NCI-H460 (cell line): ENCODE measurements at places on chromosomes 2 and 18. TPM values are rescaled to one million over a fixed set of nuclear protein-coding genes. Genes with fewer than 3 reads are reported as not detected.

DNA sequence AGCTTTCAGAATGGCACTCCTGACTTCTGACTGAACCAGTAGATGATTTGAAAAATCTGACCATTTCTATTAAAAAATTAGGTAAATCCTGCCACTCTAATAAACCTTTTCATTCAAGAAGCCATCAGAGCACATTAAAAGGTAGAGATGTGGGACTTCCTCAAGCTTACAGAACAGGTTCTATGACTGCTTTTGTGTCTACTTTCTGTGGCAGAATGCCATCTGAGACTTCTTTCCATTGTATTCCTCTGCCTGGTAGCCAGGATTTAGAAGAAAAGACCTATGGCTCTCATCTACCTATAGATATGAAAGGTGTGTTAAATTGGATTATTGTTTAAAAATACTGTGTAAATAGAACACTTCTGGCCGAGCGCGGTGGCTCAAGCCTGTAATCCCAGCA is 99.9 kb upstream of the NABP1 start:
- DNase-seq = no peak

Gene AGXT
- total RNA-seq = not detected in 2 replicates

Gene PPM1G
- 108 and 112 TPM in 2 replicates for total RNA-seq

DNA sequence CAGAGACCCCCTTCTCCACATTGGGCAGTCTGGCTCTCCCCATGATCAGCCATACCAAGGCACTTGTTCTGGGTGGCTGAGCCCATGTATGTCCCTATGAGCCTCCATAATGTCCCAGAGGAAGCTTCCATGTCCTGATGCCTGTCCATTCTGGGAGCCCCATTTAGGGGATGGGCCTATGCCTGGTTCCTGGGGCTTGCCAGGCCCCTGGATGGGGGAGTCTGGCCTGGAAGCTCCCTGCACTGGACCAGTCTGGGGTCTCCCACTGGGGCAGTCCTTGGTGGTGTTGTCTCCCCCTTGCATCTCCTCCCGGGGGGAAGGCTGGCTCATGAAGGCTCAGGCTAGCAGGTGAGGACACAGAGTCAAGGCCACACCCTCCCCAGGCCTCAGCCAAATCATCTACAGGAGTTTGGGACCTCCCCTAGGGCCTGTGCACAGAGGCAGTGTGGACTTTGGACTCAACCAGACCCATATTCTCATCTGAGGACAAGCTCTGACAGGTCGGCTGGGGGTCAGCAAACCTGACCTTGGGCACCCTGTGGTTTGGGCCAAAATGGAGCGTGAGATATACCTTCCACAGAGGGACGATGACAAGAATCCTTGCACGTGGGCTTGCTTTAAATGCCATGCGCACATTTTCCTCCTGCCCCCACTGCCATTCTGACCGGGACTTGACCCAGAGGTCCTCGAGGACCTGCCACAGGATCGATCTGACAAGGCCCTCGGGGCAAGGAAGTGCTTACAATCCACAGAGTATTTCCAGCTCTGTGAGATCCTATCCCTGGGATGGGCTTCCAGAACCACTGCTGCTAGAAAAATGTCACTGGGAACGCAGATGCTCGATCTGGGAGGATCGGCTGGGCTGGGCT is 38.8 kb downstream of the INHBB start:
- DNase-seq = no peak

- no peak for DNase-seq
Observed at GRCh38 chr18:78293940-78294541, 685.6 kb upstream of the SALL3 start.

DNA sequence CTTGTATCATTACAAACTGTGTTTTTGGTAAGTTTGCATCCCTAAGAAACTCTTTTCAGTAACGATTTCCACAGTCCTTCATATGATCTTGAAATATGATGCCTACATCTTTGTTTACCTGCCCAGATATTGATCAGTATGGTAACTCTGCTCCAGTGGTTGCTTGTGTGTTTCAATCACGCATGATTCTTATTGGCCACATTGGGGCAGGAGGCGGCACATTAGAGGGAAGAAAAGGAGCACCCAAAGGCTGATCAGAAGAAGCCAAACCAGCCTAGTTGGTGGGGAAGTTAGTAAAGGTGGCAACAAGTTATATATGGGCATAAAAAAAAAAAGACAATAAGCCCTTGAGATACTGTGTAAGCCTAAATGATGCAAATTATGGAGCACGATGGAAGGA is 158.9 kb downstream of the RHBDD1 start:
- no peak for DNase-seq

Gene NEU2
- not detected in 2 replicates for total RNA-seq

Gene COPS7B
- 29.0 and 32.8 TPM in 2 replicates for total RNA-seq

DNA sequence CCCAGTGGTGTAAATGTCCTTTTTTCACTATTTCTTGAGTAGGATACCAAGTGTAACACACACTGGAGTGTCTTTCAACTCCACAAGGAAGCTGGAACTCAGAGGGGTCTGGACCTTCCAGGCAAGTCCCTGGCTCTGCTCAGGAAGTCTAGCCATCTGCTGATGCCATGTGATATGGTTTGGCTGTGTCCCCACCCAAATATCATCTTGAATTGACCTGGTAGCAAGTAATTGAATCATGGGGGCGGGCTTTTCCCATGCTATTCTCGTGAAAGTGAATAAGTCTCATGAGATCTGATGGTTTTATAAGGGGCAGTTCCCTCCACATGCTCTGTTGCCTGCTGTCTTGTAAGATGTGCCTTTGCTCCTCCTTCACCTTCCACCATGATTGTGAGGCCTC is 99.4 kb upstream of the CDC42EP3 start:
- DNase-seq = no peak

GRCh38 chr18:31291688-31292087 is 26.3 kb upstream of the DSG1 start:
- DNase-seq = no peak

Gene ACP1
- 261 and 270 TPM in 2 replicates for total RNA-seq

GRCh38 chr2:101696272-101697123 is 1.0 kb upstream of the MAP4K4 start:
- DNase-seq = no peak

Gene CPO
- total RNA-seq = not detected in 2 replicates

DNA sequence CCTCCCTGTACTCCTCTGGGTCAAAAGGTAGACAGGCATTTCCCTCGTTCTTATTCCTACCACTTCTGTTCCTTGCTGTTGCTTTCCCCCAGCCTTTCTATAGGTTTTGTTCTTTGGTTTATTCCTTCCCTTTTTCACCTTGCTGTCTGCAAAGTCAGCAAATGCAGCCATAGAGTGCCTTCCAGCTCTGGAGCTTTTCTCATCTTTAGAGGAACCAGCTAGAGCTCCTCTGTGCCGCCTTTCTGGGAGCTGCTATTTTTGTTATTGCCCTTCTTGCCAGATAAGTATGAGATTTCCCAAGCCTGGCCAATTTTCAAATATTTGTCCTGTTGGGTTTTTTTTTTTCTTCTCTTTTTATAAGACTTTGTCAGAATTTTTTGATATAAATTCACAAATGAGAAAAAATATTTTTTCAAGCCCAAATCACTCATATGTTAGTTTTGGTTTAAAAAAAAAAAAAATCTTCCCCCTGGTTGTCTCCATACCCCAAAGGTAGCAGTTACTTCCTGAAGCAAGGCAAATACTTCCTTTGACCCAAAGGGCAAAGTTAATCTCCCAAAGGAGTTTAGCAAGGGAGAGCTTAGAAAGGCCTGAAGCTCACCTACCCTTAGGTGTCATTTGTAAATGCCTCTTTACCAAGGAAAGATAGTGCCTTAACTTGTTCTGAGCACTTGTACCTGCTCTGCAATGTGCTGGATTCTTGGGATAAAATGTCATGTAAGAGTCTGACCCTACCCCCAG is 5.1 kb upstream of the TTC27 start:
- DNase-seq = no peak

DNA sequence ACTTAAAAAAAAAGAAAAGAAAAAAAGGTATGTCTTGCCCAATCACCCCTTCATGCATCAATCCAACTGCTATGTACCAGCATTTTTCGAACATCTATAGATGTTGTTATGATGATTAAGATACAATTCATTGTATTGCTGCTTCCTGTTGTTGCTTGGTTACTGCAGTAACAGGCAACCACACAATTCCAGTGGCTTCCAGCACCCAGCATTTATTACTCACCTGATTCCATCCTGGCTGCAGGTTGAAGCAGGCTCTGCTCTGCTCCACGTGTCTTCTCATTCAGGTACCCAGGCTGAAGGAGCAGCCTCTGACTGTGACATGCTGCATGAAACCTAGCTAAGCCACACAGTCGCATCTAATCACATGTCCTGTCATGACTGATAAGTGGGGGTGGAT is 196.9 kb downstream of the INO80D start:
- no peak for DNase-seq

DNA sequence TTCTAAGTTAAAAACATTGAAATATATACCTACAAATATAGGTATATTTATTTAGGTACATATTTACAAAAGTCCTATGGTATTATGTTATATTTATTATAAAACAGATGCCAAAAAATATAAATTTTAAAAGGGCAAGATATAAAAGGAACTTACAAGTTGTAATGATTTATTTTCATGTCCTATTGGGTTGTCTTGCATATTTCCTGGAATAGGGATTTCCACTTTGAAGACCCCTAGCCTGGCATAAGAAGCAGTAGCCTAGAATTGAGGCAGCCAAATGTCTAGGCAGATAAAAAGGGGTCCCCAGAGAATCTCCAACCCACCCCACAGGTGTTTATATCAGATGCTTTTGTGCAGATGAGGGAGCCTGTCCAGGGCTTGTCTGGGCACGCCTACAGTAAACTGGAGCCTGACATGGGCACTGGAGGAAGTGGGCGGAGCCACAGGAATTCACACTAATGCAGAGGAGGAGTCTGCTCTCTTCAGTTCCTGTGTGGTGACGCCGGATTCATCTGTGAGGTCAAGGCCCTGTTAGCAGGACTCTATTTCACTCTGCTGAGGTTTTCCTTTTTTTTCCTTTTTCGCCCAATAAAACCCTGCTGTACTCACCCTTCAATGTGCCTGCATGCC is 1088.9 kb upstream of the PIK3C3 start:
- DNase-seq = no peak

Gene CFC1
- not detected in 2 replicates for total RNA-seq

Gene CCDC178
- 0.42 TPM in 1 of 2 replicates, not detected in the other for total RNA-seq

- DNase-seq = no peak
Observed at GRCh38 chr18:36535202-36535935, 237.9 kb downstream of the FHOD3 start.

GRCh38 chr2:116224610-116225009 is 1589.9 kb upstream of the DDX18 start:
- DNase-seq = no peak

- DNase-seq = no peak
Observed at GRCh38 chr2:161265874-161266273, 42.4 kb upstream of the PSMD14 start.

GRCh38 chr2:14422426-14422825 is 210.1 kb upstream of the LRATD1 start:
- DNase-seq = no peak

GRCh38 chr18:14106906-14107305 is 25.3 kb downstream of the ZNF519 start:
- no peak for DNase-seq

Gene MC5R
- total RNA-seq = not detected in 2 replicates

Gene CDH20
- total RNA-seq = not detected in 2 replicates

- DNase-seq = no peak
Observed at GRCh38 chr2:162579169-162579568, 235.2 kb downstream of the GCA start.

Gene LONRF2
- total RNA-seq = 3.2 and 4.3 TPM in 2 replicates

GRCh38 chr2:64328415-64328722 is 125.6 kb upstream of the LGALSL start:
- DNase-seq = no peak

Gene SPP2
- total RNA-seq = not detected in 2 replicates

GRCh38 chr2:201470821-201471731 is 19.5 kb downstream of the STRADB start:
- no peak for DNase-seq

DNA sequence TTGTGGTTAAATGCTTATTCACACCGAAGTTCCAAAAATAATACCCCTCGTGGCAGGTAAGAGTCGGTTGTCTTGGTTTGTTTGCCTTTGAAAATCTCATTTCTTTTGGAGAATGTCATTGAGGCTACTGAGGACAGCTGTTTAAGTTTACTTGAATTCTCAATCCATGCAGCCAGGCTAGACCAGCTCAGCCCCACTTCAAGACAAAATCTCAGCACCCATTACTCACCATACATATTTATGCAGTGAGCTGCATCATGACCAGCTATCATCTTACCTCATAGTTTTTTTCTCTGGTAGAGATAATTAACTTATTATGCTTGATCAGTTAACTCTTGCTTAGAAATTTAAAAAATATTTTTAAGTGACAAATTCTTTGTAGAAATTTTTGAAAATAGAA is 115.9 kb downstream of the HAUS1 start:
- DNase-seq = no peak

DNA sequence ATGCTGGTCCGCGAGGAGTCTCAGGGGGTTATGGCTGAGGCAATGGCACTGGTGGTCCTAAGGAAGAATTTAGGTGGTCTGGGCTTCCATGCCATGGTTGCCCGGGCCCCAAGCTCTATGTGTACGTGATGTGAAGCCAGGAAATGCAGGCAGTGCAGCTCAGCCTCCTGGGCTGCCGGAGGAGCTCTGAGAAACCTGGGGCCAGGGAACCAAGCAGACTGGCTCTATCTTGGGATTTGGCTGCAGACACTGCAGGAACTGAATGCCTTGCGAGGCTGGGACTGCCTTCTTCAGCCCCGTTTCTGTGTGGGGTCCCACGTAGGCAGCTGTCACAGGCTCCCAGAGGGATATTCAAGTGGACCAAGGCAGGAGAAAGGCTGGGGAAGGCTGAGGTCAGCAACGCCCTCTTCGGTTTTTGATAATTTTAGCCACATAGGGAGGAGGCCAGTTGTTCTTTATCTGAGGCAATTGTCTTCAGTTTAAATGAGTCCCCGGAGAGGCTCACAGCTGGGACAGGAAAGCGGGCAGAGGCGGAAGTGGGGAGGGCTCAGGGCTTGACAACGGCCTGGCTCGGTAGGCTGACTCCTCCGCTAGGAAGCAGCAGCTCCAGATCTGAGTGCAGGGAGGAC is 77.7 kb downstream of the RHOB start:
- DNase-seq = no peak

Gene SIX2
- 0.15 TPM in 1 of 2 replicates, not detected in the other for total RNA-seq

Gene SFT2D3
- 7.4 and 8.4 TPM in 2 replicates for total RNA-seq

GRCh38 chr18:53838746-53839145 is 385.7 kb downstream of the MBD2 start:
- no peak for DNase-seq

Gene POMC
- total RNA-seq = not detected in 2 replicates

Gene SCTR
- not detected in 2 replicates for total RNA-seq

- peak; percentile 54 for DNase-seq
Observed at GRCh38 chr2:206989311-206989710, 50.0 kb downstream of the CPO start.

- DNase-seq = no peak
Observed at GRCh38 chr18:58025733-58026132, 18.3 kb upstream of the NEDD4L start.

DNA sequence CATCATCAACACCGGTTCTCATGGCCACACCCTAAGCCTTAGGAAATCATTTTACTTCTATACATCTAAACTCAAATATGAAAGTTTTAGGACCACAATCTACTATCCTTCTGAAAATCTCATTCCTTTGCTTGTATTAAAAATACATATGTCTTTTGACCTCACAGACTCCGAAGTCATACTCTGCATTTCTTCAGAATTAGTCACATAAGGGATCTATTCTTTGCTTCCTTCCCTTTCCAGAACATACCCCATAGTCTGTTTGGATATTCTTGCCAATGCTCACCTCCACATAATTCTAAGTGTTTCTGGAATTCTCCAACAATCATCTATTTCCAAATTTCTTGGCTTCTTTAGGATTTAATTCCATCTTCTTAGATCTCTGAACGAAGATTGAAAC is 14.2 kb upstream of the DSG1 start:
- DNase-seq = no peak

Gene SCN9A
- total RNA-seq = 45.1 and 58.6 TPM in 2 replicates
